Epithelial cell of proximal tubule (primary cell): ENCODE measurements at places on chromosomes 11 and 22. TPM values are rescaled to one million over a fixed set of nuclear protein-coding genes. Genes with fewer than 3 reads are reported as not detected.

Gene FXYD6
- total RNA-seq, result 23.9 and 71.2 TPM in 2 replicates

Gene SUSD2
- total RNA-seq, result 0.06 and 0.07 TPM in 2 replicates

Gene FOLR2
- not detected in 2 replicates for total RNA-seq

Gene APOL3
- 2.1 and 4.8 TPM in 2 replicates for total RNA-seq

Gene GCAT
- 29.1 and 36.0 TPM in 2 replicates for total RNA-seq

Gene ANKRD49
- total RNA-seq, result 7.2 and 16.2 TPM in 2 replicates

Gene LMNTD2
- total RNA-seq, result 1.5 and 2.2 TPM in 2 replicates

Gene OR52I2
- total RNA-seq, result not detected in 2 replicates

Gene PLXNB2
- total RNA-seq, result 113 and 177 TPM in 2 replicates

Gene FOLR1
- 1.5 and 12.3 TPM in 2 replicates for total RNA-seq

Gene RHOD
- 51.4 and 86.8 TPM in 2 replicates for total RNA-seq

Gene TRIM48
- total RNA-seq, result not detected in 2 replicates

Gene TEAD1
- 61.9 and 70.2 TPM in 2 replicates for total RNA-seq

Gene CCDC73
- not detected in 2 replicates for total RNA-seq

Gene DTX4
- total RNA-seq, result 2.7 and 3.0 TPM in 2 replicates

Gene B4GALNT4
- 13.9 and 24.4 TPM in 2 replicates for total RNA-seq

Gene SAA2
- 15.2 and 63.5 TPM in 2 replicates for total RNA-seq

Gene CDC45
- total RNA-seq, result 31.2 and 75.2 TPM in 2 replicates

Gene BTBD18
- total RNA-seq, result not detected in 2 replicates

Gene KRTAP5-1
- not detected in 2 replicates for total RNA-seq

Gene BTG4
- 0.22 TPM in 1 of 2 replicates, not detected in the other for total RNA-seq
